ENCODE measurements at places on chromosomes 1 and 21.

GRCh38 chr1:20115479-20115878 is 3.9 kb downstream of the PLA2G2D start:
- no peak for DNase-seq

- DNase-seq = no peak
Measured at GRCh38 chr1:234542211-234542850, 63.4 kb upstream of the TARBP1 start.

- no peak for DNase-seq
Measured at GRCh38 chr1:53754484-53755312, 15.7 kb upstream of the GLIS1 start.

DNA sequence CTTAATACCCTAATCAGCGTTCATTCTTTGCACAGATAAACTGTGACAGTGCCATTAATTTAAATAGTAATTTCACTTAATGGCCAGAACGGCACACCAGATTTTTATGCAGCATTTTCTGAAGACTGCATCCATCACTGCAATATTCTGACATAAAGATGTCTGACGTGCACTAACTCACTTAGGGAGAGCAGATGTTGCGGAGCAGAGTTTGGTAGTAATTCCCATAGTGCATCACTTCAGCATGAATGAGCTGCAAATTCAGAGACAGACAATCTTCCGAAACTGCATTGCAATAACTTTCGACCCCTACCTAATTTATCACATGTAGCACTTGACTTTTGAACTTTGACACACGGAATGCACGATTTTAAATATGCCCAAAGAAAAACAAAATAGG is 225.3 kb downstream of the KCTD3 start:
- no peak for DNase-seq

- DNase-seq = no peak
Measured at GRCh38 chr1:153888533-153888932, 34.2 kb downstream of the GATAD2B start.

DNA sequence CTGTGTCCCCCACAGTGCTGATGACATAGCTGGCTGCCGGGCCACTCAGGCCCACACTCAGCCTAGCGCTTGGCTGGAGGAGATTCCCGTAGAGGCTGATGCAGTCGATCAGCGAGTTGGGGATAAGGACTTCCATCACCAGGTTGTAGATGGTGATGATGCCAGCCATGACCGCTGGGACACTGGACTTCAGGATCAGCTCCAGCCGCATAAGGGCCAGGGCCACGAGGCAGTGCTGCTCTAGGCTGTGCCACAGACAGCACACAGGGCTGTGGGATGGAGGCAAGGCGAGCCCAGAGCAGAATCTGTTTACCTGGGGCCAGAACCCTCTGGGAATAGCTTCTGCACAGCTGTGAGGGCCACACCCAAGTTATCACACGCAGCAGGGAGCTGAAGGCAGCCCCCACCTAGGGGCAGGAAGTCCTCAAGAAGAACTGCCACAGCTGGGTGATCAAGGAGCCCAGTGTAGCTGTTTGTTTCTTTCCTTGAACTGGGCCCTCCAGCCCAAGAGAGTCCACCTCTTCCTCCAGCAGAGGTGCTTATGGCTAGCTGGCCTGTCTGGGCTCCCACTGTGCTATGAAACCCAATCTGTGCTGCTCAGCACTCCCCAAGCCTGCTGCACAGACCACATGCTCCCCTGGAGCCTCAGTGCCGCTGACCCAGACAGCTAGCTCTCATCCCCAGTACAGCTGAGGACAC is 6.2 kb downstream of the SLC2A1 start:
- DNase-seq = no peak

- no peak for DNase-seq
Measured at GRCh38 chr1:910881-911721, 12.6 kb upstream of the SAMD11 start.

DNA sequence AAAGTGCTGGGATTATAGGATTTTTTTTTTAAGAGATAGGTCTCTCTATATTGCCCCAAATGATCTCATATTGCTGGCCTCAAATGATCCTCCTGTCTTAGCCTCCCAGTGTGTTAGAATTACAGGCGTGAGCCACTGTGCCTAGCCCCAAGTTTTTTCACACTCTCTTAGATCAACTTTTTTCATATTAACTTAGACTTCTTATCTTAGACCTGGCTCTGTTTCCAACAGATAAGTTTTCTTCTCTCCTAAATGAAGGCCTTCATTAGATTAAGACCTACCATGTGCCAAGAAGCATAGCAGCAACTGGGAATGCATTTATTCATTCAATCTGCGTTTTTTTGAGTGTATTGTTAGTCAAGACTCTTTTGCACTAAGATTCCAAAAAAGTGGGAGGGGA is 20.2 kb upstream of the HTR1D start:
- no peak for DNase-seq

DNA sequence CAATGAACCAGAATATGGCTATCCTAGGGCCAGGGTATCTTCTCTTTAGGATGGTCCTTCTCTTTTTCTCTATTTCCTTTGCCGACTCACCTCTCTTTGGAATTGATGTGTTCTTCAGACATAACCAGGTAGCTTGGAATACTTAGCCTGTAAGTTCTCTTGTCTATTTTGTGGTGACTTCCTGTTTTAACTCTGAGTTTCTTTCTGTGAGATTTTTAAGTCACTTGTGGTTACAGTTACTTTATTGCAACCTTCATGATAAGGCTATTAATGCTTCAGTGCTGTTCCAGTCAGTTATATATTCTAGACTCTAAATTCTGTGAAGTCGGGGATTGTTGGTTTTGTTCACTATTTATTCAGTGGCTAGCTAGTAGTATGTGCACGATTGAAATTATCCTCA is 46.2 kb downstream of the DISP1 start:
- no peak for DNase-seq

DNA sequence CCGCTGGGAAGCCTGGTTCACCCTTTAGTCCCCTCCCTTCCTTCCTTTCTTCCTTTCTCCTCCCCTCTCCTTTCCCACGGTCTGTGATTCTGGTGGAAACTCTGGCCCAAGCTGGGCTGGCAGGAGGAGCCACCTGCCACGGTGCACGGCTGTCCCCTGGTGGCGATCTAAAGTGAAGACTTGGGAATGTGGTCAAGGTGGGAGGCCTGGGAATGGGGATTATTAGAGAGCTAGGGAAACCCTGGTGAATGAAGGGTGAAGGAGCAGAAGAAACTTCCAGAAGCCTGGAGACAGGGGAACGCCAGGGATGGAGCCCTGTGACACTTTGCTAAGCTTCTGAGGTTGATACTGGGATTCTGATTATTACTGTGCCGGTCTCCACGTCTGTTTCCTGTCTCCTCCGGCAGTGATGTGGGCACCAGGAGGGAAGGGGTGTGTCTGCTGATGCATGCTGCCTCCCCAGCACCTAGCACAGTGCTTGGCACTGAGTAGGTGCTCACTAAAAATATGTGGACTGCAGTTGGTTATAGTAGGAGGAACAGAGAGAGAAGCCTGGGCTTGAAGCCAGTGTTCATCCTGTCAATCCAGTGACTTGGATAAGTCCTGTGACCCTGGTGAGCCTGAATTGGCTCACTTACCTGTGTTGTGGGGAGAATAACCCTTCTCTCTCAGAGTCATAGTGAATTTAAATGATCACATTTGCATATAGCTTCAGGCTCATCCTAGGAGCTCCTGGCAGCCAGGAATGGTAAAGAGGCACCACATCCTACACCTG is 71.2 kb upstream of the NBPF3 start:
- peak; percentile 64 for DNase-seq

- no peak for DNase-seq
Measured at GRCh38 chr1:54487571-54488050, 60.4 kb upstream of the ACOT11 start.

DNA sequence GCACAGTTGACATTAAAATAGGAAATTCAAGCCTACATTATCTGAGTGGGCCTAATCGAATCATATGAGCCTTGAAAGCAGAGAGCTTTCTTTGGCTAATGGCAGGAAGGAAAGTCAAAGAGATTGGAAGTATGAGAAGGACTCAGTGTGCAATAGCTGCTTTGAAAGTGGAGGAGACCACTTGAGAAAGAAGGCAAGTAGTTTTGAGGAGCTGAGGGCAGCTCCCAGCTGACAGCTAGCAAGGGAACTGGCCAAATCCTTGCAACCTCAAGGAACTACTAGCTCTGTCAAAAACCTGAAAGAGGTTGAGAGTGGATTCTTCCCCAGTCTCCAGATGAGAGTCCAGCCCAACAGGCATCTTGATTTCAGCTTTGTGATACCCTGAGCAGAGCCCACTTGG is 149.0 kb upstream of the CACYBP start:
- no peak for DNase-seq

DNA sequence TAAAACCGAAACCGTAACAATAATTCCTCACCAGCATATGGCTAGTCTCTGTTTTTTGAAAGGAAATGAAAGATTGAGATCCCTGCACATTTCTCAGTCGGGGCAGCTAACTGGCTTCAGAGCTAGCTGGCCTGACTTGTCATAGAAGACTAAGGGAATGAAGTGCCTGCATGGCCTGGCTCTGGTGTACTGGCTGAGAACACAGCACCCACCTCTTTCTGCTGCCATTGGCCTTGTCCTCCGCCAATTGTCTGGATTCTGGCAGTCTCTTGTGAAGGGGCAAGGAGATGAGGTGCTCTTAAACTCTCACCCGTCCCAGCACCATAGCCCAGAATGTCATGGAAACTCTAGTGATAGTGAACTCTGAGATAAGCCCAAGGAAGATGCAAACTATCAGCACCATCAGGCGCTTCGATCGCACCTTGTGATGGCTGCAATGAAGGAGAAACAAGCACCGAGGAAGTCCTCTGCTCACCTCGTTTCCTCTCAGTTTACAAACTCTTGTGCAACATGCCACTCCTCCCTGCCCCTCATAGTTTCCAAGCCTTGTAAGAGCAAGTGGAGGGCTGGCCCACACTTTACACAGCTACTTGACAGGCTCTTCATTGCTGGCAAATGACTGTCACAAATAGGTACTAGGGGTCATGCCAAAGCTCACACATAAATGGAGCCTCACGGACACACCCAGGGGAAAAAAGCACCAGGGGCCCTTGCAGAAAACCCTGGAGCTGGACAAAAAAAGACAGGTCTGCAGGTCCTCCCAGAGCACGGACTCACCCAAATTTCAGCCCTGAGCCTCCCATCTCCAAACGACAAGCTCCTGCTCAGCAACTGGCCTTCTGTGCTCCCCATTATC is 16.4 kb downstream of the INPP5B start:
- DNase-seq = peak; percentile 17

DNA sequence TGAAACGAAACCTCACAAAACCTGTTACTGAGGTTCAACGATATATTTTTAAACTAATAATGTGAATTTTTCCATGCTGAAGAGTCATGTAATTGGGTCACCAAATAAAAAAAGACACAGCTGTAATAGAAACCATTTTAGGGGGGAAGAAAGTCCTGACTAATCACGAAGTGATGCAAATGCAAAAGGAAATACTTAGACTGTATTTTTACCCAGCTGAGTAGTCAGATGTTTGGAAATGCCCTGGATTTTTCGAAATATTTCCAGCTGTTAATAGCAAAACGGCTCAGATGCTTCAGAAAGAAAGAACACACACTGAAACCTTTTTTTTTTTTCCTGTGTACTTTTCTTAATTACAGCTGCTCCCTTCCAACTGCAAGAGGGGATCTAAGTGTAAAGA is 210.3 kb downstream of the SETD4 start:
- no peak for DNase-seq

GRCh38 chr1:204463125-204464060 is 31.2 kb downstream of the PIK3C2B start:
- DNase-seq = no peak

GRCh38 chr1:159898527-159898926 is 1.4 kb downstream of the CFAP45 start:
- no peak for DNase-seq

- no peak for DNase-seq
Measured at GRCh38 chr1:29254346-29254745, 18.0 kb downstream of the PTPRU start.

GRCh38 chr1:240492832-240493440 is 119.0 kb downstream of the GREM2 start:
- DNase-seq = peak; percentile 1

GRCh38 chr1:172754609-172755008 is 95.7 kb downstream of the FASLG start:
- no peak for DNase-seq

GRCh38 chr1:205927247-205927646 is 16.0 kb downstream of the SLC26A9 start:
- DNase-seq = no peak

DNA sequence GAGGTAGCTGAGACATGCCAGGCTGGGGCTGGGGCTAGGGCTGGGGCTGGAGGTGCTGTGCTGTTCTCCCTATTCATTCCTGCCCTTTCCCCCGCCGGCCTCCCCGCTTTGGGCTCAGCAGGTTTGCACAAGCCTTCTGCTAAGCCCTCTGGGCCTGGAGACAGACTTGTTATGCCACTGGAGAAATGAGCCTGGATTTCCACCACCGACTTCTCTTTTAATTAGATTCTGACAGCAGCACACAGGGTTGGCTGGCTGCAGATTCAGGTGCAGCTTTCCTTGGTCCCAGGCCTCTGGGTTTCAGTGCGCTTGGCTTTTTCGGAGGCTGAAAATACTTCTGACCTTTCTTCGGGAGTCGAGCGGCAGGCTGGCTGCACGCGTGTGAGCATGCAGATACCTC is 71.5 kb upstream of the ACTL8 start:
- no peak for DNase-seq

- DNase-seq = no peak
Measured at GRCh38 chr1:46445773-46446256, 43.8 kb upstream of the DMBX1 start.

DNA sequence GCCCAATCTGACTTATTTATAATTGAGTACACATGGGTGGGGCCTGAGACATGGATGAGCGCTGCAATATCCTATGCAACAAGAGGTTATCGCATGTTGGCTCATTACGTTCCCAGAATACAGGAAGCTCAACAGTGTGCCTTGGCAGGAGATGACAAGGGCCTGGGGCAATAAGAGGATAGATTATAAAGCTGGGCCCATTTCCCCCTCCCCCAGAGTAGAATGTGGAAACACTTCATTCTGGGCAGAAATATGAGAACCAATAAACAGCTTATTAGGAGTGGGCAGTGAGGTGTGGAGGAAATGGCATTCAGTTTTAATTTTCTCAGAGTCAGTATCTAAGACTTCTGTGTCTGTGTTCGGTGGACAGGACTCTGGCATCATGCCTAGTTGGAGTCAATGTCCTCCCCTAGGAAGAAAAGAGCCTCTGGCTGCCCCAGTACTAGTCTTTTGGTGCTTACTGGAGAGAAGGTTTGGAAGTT is 92.8 kb downstream of the PIK3R3 start:
- no peak for DNase-seq

DNA sequence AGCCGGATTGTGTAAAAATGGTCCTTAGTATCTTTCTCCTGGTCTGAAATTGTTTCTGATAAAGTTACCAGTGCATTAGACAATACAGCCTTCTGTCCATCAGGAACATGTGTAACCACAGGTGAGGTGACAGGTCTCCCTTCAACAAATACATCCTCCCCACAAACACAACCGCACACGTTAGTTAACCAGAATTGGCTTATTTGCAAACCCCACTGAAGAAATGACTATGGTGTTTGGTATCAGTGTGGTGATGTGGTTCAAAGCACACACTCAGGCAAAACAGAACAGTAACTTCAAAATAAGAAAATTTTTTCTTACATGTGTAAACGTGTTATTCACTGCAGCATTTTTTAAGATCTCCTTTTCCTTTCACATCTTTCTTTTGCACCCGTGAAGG is 517.2 kb upstream of the NR5A2 start:
- DNase-seq = no peak

Measured in activated CD4-positive, alpha-beta T cell treated with anti-CD3 and anti-CD28 coated beads, Interleukin-2, amount 50 U/mL, for 1 hour (primary cell).